ENCODE measurements at places on chromosomes 5 and 9.

DNA sequence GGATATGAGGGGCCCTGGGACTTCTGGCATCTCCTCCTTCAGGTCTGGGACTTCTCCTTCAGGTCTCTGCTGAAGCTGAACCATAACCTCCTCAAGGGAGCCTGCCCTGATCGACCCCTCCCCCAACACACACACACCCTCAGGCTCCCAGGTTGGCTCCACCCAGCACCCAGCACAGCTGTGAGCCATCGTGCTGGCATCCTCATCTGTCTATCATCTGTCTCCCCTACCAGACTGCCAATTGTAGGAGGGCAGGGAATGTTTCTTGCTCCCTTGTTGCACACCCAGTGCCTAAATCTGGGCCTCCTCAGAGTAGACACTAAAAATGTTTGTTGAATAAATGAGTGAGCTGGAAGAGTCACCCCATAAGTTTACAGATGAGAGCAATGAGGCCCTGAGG is 71.4 kb downstream of the LRSAM1 start:
- no peak for DNase-seq

GRCh38 chr9:135343837-135344522 is 135.6 kb upstream of the PPP1R26 start:
- no peak for DNase-seq

- DNase-seq: no peak
Measured at GRCh38 chr5:165227515-165227914, 1722.1 kb downstream of the MAT2B start.

GRCh38 chr5:61588216-61588615 is 256.2 kb downstream of the ZSWIM6 start:
- no peak for DNase-seq

GRCh38 chr5:52842111-52842510 is 54.4 kb downstream of the ITGA1 start:
- DNase-seq: no peak

DNA sequence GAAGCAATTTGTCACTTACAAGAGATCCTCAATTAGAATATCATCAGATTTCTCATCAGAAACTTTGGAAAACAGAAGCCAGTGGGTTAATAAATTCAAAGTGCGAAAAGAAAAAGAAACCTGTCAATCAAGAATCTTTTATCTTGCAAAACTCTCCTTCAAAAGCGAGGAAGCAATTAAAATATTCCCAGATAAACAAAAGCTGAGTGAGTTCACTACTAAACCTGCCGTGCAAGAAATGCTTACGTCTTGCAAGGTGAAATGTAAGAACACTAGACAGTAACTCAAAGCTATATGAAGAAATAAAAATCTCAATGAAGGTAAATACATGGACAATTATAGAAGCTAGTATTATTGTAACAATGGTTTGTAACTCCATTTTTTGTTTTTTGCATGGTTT is 62.8 kb upstream of the IL33 start:
- DNase-seq: no peak

- DNase-seq: no peak
Measured at GRCh38 chr9:6833518-6834192, 75.9 kb downstream of the KDM4C start.

- no peak for DNase-seq
Measured at GRCh38 chr5:154568589-154568988, 90.6 kb upstream of the HAND1 start.

DNA sequence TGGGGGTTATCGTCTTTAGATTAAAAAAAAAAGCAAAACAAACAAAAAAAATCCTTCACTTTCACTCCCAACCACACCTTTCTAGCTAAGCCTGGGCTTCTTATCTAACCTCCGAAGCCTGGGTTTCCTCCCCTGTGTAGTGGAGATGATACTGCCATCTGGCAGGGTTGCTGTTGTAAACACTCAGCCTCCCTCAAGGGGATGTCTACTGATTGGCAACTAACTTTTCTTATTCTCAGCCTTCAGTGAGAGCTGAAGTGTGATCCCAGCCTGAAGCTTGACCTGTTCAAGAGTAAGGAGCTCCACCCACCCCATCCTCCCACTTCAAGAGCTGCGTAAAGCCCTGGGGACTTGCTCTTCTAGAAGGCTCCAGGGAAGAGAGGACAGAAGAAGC is 21.5 kb upstream of the WWC1 start:
- no peak for DNase-seq

GRCh38 chr9:86563350-86563749 is 209.1 kb upstream of the TUT7 start:
- no peak for DNase-seq

DNA sequence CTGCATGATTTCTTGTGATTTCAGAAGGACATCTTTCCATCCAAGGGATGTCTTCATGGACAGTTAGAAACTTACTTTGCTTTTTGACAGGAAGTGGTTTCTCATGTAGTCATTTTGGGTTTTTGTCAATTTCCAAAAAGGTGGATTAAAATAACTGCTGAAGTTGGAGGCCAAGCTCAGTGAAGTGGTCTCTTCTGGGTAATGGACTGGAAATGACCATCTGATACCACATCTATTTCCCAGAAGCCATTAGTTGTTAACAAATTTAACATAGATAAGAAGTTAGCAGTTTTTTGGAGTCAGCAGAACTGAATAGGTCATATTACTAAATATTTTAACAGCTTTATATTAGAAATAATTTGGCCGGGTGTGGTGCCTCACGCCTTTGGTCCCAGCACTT is 86.2 kb upstream of the MYO10 start:
- DNase-seq: no peak

DNA sequence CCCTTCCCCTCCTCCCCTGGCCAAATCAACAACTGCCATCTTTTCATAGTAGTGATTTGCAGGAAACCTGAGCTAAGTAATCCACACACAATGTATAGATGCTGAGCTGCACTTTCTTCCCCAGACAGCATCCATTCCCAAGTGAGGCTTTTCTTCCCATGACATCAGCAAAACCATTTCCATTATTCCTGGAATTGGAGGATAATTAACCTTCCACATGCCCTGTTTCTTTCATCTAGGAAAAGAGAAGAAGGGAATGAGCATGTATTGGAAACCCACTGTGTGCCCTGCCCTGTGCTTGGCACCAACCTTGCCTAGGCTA is 268.0 kb downstream of the ZSWIM6 start:
- DNase-seq: no peak

DNA sequence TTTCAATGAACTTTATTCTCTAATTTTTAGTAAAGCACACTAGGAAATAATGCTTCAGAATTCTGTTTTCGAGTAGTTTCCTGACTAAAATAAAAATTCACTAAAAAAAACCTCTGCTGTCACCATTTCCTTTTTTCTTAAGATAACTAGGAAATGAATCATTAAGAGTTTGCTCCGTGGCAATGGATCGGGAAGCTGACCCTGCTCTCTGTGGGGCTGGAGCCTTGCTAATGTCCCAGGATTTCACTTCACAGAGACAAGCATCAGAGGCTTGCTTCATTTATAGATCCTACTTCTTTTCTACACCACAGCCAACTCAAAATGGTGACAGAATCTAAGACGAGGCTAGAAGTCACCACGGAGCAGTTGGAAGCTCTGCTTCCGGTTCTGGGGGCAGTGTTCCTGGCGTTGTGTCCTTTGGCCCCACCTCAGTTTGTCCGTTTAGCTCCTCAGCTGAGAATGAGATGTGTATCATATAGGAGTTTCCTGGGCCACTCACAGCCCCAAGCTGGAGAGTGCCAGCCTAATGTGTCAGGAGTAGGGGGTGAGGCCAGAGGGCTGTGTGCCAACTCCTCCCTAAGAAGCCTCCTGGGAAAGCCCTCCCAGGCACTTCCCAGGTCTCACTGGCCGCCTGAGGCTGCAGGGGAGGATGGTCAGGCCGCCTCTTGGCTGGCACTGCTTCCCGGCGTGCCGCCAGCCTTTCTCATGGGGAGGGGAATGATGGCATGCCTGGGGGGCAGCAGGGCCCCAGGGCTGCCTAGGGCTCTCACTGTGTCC is 19.6 kb downstream of the TENT4A start:
- no peak for DNase-seq

DNA sequence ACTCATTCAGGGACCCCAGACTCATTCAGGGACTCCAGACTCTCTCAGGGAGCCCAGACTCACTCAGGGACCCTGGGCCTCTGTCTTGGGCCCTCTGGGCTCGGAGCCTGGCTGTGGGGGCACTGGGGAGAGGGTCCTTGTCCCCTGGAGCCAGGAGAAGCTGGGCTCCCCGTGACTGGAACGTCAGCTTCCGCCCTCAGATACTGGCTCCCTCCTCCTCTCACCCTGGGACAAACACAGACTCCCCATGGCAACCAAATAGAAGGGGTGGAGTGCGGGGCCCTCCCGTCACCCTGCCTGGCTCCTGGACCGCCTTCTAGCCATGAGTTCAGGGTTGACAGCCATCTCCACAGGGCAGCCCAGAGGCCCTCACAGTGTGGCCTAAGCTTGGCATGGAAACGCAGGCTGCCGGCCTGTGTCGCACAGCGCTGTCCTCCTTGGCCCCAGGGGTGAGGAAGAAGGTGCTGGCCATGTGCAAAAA is 27.6 kb downstream of the ZDHHC11B start:
- no peak for DNase-seq

DNA sequence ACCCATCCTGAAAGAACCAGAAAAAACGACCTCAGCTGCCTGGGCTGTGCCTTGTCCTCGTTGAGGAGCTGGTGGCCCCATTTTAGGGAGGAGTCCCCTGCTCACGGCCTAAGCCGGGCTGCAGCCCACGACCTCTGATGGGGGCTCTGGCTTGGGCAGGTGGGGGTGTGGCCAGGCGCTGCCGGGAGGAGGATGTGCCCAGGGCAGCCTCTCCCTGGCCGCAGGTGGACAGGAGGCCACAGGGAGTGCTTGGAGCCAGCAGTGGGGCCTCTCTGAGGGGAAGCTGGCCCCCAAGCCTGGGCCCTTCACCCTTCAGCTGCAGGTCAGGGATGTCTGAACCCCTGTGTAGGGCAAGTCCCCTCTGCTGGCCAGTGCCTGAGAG is 2.5 kb downstream of the DIPK1B start:
- no peak for DNase-seq

- no peak for DNase-seq
Measured at GRCh38 chr9:23638837-23639426, 187.1 kb downstream of the ELAVL2 start.

DNA sequence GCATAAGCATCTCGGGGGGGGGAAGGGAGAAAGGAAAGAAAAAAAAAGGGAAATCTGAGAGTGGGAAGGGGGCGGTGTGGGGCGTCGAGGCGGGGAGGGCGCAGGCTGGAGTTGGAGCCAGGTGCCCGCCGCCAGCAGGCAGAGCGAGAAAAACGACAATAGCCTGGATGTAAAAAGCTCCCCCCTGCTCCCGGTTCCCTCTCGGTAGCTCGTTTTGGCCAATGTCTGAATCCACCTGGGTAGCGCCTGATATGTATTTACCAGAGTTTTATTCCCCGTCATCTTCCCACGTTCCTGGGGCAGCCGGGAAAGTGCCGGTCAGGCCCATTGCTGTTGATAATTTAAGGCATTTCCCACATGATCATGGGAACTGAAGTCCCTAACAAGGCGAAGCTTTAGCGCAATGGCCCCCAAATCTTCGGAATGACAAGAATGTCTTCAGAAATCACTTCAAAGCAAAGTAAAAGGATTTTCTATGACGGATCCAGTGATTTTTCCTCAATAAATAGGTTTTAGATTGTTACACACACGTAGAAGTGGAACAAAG is 3.0 kb upstream of the OTP start:
- no peak for DNase-seq

GRCh38 chr9:22331533-22331932 is 115.1 kb upstream of the DMRTA1 start:
- no peak for DNase-seq

DNA sequence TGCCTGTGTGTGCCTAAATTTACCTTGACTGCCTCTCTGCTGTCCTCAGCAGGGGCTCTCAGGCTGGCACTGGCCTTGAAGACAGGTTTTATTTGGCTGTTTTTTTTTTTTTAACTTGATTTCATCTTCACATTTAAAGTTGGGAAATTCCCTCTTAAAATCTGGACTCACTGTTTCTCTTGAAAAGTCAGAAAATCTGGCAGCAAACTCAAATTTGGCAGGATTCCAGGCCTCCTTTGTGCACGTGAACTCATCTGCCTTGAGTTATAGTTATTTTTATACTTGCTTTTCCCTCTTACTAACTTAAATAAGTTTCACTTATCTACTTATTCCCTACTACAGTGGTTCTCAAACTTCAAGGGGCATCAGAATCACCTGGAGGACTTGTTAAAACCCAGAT is 118.4 kb upstream of the MAP3K1 start:
- DNase-seq: no peak

DNA sequence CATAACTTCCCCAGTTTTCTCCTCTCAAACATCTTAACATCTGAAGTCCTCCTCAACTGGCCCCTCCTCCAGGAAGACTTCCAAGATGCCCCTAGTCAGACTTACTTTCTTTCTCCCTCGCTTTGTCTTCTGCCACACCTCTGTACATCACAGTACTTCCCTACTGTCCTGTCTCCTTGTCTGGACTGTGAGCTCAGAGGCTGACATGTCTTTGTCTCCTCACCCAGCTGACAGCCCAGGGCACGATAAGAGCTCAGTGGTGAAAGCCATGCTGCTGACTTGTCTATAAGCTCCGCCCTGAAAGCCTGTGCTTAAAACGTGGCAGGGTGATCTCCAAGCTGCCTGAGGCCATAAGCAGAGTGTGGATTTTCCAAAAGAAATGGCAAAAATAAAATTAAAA is 33.0 kb upstream of the SLC25A51 start:
- no peak for DNase-seq

GRCh38 chr5:78727786-78728761 is 79.5 kb upstream of the LHFPL2 start:
- no peak for DNase-seq

DNA sequence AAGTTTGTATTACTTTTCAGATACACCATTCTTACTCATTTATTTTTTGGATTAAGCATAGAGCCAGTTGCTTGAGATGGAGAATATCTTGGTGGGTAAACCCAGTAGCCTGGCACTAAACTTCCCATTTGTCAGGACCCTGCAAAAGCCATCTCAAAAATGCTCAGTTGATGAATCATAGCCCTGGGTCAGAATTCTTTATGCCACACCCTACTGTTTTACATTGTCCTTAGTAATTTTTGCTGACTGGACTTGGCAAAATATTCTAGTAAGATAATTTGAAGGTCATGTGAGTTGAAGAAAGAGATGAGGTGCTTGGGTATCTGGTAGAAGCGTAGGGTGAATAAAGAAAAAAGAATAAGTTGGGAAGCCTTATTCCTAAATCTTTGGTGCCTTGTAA is 50.7 kb downstream of the C7 start:
- DNase-seq: no peak

GRCh38 chr9:130815242-130815808 is 19.7 kb upstream of the ABL1 start:
- no peak for DNase-seq

GRCh38 chr9:127166111-127166510 is 43.7 kb upstream of the ANGPTL2 start:
- DNase-seq: no peak

DNA sequence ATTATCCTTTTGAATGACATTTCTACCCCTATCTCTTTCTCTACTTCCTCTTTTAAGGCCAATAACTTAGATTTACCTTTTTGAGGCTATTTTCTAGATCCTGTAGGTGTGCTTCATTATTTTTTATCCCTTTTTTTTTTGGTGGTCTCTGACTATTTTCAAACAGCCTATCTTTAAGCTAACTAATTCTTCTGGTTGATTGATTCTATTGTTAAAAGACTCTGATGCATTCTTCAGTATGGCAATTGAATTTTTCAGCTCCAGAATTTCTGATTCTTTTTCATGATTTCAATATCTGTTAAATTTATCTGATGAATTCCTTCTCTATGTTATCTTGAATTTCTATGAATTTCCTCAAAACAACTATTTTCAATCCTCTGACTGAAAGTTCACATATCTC is 7.4 kb upstream of the SLC36A3 start:
- no peak for DNase-seq
